ENCODE measurements at places on chromosomes 1 and 21.

- DNase-seq: no peak
These were observed 64.2 kb upstream of the SH3GLB1 start for GRCh38 chr1:86640161-86640670.

GRCh38 chr1:3450983-3451382, 3.5 kb upstream of the ARHGEF16 start:
- no peak for DNase-seq

DNA sequence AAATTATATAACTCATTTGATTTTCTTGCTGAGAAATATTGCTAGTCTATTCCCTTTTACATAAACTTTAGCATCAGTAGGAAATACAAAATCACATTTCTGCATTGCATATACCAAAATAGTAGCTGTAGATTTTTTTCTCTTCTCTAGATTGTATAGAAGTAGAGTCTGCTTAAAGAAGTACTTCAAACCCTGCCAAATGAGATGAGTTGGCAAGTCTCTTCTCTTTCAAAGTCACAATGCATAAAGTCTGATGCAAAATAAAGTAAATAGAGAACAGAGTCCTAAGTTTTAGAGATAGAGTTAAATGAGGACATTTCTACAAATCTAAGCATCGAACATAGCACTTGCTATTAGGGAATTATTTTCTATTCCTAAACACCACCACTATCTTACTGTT, 6.4 kb downstream of the PLPPR4 start:
- no peak for DNase-seq

DNA sequence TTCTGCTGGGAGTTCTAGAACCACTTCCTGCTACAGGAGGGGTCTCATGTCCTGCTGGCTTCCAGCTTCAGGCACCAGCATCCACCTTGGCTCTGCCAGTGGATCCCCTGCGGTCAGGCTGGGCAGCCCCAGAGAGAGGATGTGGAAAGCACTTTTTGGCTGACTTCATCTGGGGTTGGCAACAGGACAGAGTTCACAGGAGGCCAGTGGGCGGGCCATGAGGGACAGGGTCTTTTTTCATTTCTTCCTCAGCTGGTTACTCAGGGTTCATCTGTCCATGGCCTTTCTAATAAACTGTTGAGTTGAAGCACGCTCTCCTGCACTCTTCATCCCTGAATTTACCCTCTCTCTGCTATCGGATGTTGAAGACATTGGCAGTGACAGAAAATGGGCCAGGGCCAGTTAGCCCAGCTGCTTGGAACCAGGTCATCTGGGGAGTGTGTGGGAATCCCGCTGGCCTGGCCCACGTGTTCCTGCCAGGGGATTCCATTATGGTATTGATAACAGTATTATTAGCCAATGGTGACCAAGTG, 45.2 kb downstream of the RPS6KA1 start:
- DNase-seq: no peak

DNA sequence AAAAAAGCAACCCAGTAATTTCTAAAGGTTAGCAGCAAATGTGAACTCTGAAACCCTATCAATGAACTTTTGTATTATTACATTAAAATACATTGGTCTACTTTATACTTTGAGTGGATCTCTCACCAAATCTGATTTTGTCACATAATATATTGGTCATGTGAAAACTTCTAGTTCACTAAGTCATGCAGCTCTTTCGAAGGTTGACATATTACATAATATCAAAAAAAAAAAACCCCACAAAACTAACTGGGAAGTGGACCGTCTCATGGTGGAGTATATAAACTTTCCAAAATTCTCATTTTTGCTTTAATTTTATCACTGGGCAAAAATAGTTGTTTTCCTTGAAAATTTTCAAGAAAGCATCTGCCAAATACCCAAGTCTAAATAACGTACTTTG, 50.4 kb downstream of the GATAD2B start:
- no peak for DNase-seq

DNA sequence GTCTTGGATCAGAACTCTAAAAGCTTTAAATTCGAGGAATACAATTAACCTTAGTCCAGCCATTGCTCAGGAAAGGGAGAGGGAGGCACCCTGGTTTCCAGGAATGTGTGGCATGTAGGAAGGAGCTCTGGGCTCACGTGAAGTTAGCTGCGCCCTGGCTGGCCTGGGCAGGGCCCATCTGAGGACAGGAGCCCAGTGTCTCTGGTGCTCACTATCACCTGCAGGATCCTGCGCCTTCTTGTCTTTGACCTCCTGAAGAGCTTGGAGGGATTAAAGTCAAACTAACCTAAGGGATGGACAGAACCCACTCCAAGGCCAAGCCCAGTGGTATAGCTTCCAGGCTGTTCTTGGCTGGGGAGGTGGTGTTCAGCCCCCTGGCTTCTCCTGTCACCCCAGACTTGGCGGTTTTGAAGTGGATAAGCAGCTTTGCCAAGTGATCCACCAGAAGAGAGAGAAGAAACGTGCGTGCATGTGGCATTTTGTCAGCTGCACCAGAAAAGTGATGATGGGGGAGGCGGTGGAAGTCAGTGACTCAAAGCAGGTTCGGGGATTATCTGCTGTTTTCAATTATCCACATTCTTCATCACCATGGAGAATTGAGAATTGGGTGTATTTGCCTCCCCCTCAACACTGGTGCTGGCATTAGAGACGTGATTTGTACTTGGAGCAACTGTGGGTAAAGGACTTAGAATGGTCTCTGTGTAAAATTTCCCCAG, 11.9 kb upstream of the KCNN3 start:
- DNase-seq: no peak

DNA sequence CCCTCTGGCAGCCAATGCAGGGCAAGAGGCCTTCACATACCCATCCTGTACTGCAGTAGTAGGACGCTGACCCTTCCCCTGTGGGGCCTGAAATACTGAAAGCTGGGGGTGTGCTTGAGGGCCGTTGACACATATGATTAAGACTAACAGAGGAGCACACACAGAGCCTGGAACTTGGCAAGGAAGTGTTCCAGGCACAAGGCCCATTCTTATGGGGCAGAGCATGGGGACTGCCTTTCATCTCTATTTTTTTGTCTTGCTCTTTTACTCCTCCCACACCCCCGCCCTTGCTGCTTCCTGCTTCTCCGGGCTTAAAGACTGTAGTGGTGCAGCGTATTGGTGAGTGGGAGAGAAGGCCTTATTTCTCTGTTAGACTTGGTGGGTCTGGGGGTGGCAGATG, 137.4 kb downstream of the BACH1 start:
- no peak for DNase-seq

DNA sequence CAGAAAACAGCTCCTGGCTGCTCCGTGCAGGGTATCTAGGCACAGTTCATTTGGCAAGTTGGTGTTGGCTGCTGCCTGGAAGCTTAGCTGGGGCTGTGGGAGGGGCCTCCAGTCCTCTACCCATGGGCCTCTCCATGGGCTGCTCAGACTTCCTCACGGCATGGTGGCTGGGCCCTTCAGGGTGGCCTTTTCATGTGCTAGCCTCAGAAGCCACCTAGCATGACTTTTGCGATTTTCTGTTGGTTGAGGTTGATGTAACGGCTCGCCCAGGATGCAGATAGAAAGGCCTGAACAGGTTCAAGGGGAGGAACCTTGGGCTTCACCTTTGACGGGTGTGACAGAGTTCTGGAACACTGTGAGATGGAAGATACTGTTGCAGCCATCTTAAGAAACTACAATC, 25.8 kb upstream of the LHX4 start:
- no peak for DNase-seq

GRCh38 chr1:210598135-210598652, 269.5 kb downstream of the HHAT start:
- no peak for DNase-seq

- DNase-seq: no peak
These were observed 147.2 kb downstream of the CRB1 start for GRCh38 chr1:197415221-197415620.

DNA sequence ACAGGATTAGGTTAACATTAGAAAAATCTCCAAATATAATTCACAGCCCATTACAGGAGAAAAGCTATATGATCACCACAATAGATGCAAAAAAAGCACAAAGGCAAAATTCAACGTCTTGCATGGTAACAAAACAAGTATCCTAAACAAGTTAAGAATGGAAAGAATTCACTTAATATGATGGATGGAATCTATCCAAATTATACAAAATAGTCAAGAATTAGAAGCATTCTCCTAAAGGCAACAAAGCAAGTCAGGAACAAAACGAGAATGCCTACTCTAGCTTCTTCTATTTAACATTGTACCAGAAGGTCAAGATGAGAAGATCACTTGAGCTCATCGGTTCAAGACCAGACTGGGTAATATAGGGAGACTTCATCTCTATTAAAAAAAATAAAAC, 442.8 kb downstream of the SETD4 start:
- no peak for DNase-seq

- no peak for DNase-seq
These were observed 139.9 kb downstream of the PEX14 start for GRCh38 chr1:10614377-10615225.

GRCh38 chr1:109697066-109697465, 9.4 kb downstream of the GSTM1 start:
- DNase-seq: no peak

- peak; percentile 80 for DNase-seq
These were observed 26.5 kb upstream of the PLA2G2C start for GRCh38 chr1:20212685-20213331.

- no peak for DNase-seq
These were observed 687 bp upstream of the SEMA6C start for GRCh38 chr1:151147132-151147503.

GRCh38 chr21:17572431-17572830, 40.3 kb downstream of the BTG3 start:
- DNase-seq: no peak

- DNase-seq: peak; percentile 27
These were observed 32.6 kb downstream of the TMEM200B start for GRCh38 chr1:29090937-29091618.

- DNase-seq: no peak
These were observed 21.6 kb downstream of the NSUN4 start for GRCh38 chr1:46362158-46362557.

DNA sequence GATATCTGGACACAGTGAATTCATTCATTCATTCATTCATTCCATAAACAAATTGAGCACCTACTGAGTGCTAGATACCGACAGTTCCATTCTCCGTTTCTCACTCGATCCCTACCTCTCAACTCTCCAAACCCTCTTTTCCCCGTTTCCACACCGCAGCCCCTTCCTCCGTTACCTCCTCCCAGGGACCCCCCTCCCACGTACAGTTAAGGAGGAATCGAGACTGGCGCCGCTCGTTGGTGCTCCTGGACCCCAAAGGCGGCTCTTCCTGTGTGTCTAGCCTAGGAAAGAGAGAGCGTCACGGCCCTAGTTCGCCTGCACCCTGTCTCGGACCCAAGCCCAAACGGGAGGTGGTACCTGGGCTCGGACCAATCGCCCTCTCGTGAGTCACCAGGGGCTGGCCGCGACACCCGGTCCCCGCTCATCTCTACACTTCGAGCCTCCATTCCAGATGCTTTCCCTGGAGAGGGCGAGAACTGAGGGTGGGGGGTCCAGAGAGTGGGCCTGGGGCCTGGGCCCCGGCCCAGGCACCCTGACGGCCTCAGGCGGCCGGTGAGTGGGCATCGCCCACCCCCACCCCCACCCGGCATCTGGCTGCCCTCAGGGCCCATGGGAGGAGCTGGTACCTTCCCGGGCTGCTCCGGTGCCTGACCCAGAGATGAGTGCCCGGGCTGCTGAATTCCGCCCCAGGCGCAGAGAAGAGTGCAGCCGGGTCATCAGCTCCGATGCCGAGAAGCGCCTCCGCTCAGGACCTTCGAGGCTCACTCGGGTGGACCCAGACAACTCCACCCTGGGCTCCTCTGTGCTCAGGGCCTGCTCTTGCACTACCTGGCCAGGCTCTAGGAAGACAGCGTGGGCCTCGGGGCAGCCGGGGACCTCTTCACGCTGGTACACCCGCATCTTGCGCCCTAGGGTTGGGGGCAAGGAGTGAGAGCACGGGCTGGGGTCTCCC, 4.9 kb downstream of the ARHGEF19 start:
- no peak for DNase-seq

DNA sequence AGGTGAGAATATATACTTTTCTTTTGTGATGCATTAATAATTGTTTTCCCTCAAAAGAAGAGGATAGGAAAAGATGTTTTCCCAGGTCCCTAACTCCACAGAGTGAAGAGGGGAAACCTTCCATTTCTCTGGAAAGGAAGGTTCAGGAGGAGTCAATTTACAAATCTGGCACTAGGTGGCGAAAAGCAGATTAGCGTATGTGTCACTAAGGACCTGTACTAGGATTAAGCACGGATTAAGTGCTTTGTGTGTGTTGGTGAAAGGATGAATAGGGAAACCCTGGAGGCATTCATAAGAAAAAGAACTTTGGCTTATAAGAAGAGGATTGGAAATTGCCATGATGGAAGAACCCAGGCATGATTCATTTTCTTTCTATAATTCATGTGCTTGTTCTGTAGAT, 410.1 kb upstream of the PLXNA2 start:
- peak; percentile 55 for DNase-seq

DNA sequence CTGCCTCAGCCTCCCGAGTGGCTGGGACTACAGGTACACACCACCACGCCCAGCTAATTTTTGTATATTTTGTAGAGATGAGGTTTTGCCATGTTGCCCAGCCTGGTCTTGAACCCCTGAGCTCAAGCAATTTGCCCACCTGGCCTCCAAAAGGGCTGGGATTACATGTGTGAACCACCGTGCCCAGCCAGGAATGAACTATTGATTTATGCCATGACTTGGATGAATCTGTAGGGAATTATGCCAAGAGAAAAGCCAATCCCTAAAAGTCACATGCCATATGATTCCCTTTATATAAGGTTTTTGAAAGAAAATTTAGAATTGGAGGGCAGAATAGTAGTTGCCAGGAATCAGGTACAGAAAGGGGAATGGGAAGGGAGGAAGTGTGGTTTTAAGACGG, 19.1 kb upstream of the SLC45A3 start:
- no peak for DNase-seq

DNA sequence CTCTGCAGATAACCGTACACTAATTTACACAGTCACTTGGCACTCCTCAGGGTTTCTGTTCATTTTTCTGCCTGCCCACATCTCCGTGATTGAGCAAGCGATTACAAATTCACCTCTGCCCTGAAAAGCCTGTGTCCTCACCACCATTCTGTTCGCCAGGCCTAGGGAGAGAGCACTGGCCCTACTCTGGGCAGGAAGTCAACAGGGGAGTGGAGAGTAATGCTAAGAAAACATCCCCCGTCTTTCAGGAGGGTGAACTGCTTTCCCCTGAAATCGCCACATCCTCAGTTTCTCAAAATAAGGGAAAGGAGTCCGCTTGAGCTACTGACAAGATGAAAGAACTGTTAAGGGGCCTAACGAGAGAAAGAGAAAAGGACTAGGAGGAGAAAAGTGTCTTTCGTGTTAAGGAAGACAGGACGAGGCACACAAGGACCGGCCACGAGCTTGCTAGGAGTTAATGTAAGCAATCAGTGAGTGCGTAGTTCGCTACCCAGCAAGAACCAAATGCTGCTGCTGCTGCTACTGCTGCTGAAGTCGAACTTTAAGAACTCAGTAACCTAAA, 632 bp downstream of the PEX19 start:
- peak; percentile 35 for DNase-seq

GRCh38 chr1:193525917-193526710, 339.7 kb upstream of the B3GALT2 start:
- DNase-seq: peak; percentile 35

- no peak for DNase-seq
These were observed 683.3 kb upstream of the CXADR start for GRCh38 chr21:16829532-16829931.

- DNase-seq: no peak
These were observed 499.0 kb downstream of the NUF2 start for GRCh38 chr1:163820766-163821165.

- DNase-seq: no peak
These were observed 82.5 kb downstream of the NTPCR start for GRCh38 chr1:233032916-233033315.
